ENCODE measurements at places on chromosomes 6 and 20. TPM values are rescaled to one million over a fixed set of nuclear protein-coding genes. Genes with fewer than 3 reads are reported as not detected.

The C6orf118 gene
- total RNA-seq = not detected

The EEF1A2 gene
- total RNA-seq = 3.5 TPM

The TRAM2 gene
- total RNA-seq = 180 TPM

The SCRT2 gene
- not detected for total RNA-seq

The LY6G5C gene
- 0.85 TPM for total RNA-seq

The WFDC13 gene
- total RNA-seq = not detected

The ADGB gene
- not detected for total RNA-seq

The HDGFL1 gene
- not detected for total RNA-seq

The NKX2-2 gene
- total RNA-seq = not detected

The SLC32A1 gene
- not detected for total RNA-seq

The CPXM1 gene
- 0.33 TPM for total RNA-seq
